HL-60 (cell line): ENCODE measurements at places on chromosomes 5 and 9.

GRCh38 chr5:161544350-161544765, 2.2 kb downstream of the GABRB2 start:
- DNase-seq, result peak; percentile 53

DNA sequence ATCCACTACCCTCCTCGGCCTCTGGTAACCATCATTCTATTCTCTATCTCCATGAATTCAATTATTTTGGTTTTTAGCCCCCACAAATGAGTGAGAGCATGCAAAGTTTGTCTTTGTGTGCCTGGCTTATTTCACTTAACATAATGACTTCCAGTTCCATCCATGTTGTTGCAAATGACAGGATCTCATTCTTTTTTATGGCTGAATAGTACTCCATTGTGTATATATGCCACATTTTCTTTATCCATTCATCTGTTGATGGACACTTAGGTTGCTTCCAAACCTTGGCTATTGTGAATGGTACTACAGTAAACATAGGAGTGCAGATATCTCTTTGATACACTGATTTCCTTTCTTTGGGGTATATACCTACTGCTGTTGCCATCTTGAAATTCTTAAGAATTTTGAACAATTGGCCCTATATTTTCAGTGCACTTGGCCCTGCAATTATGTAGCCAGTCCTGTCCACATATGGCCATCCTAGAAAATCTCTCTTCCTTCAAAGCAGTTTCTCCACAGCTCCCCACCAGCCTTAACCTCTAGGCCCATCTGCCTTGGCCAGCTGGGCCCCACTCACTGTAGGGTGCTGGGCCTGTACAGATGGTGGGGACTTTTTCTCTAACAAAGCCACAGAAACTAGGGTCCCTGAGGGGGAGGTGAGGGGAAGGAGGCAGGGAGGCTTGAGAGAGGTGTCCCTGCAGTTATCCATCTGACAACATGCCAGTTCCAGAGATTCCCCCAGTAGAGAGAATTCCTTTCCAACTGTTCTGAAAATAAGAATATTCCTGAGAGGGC, 81.9 kb upstream of the LHFPL2 start:
- no peak for DNase-seq

GRCh38 chr9:116349684-116350083, 196.1 kb downstream of the PAPPA start:
- DNase-seq, result no peak

GRCh38 chr9:115423646-115424045, 305.7 kb upstream of the TNC start:
- no peak for DNase-seq

DNA sequence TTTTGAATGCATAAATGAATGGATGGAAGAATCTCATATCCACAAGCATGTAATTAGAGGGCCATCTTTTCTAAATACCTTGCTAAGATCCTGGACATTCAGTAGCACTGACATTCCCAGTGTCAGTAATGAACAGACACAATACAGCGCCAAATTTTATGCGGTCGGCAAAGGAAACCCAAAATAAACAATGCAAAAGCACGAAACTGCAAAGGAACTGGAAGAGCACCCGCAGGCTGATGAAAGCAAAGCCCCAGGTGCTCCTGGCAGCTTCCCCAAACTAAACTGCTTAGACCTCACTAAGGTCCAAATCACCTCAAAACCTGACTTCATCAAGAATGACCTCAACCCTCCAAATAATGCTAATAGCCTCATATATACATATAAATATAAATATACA, 102.0 kb downstream of the GPR21 start:
- DNase-seq, result no peak

- no peak for DNase-seq
Measured at GRCh38 chr5:54722846-54723433, 205.4 kb downstream of the SNX18 start.

- DNase-seq, result no peak
Measured at GRCh38 chr5:110413856-110414255, 312.6 kb downstream of the TMEM232 start.

DNA sequence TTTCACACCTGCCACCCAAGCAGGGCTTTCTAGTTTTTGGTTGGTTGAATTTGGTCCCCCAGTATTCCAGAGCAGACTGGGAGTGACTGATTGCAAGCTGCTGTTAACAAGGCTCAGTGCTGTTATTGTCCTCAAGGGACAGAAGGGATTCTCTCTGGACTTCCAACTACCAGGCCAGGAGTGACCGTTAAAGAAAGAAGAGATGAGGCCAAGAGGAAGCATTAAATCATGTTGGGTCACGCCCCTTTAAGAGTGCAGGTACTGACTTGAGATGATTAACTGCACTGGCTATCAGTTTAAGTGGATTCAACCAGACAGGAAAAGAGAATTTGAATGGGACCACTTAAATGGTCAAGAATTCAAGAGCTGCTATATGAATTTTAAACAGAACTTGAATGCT, 220.8 kb upstream of the PCSK5 start:
- DNase-seq, result no peak

DNA sequence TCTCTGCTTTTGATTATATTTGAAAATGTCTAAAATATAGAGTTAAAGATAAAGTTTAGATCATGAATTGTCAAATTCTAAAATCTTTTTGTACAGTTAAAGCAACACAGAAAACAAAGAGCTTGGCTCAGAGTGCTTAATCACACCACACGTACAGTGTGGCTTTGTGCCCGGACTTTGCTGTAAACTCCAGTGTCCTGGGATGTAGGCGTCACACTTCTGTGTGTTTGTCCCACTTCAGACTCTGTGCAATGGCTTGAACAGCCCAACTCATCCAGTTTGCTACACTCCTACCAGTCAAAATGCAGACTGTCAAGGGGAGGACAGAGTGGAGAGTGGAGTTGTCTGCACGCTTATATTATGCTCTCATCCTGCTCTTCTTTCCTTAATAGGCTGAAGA, 45.3 kb downstream of the SMARCA2 start:
- DNase-seq, result no peak

DNA sequence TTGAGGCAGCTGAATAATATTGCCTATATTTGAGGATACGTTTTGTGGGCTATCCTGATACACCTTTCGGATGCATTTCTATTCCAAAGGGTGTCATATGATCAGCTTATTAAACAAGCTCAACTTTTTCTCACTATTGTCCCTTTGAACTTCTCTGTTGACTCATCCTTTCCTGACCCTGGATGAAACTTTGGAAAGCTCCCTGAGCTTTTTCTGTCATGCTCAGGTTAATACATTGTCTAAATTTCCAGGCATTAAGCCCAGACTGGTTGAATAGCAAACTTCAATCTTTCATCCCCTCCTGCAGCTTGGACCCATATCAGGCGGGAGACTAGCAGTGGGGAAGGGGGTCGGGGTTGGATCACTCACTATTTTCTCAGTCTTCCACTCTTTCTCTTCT, 104.9 kb upstream of the PTPN3 start:
- DNase-seq, result no peak

DNA sequence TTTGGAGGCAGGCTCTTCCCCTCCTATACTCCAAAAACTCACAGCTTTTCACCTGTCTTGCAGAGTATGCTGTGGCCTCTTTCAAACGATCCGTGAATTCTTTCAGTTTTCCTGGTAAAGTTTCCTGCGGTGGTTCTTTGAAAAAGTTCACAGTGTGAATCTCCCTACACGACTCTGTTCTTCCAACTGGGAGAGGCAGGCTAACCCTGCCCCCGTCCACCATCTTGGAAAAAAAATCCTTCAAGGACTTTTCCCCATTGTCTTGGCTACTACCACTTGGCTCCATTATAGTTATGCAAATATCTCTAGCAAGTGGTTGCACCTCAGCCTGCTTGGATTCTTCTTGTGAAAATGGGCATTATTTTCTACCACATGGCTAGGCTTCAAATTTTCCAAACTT, 382.6 kb downstream of the AGTPBP1 start:
- DNase-seq, result no peak

DNA sequence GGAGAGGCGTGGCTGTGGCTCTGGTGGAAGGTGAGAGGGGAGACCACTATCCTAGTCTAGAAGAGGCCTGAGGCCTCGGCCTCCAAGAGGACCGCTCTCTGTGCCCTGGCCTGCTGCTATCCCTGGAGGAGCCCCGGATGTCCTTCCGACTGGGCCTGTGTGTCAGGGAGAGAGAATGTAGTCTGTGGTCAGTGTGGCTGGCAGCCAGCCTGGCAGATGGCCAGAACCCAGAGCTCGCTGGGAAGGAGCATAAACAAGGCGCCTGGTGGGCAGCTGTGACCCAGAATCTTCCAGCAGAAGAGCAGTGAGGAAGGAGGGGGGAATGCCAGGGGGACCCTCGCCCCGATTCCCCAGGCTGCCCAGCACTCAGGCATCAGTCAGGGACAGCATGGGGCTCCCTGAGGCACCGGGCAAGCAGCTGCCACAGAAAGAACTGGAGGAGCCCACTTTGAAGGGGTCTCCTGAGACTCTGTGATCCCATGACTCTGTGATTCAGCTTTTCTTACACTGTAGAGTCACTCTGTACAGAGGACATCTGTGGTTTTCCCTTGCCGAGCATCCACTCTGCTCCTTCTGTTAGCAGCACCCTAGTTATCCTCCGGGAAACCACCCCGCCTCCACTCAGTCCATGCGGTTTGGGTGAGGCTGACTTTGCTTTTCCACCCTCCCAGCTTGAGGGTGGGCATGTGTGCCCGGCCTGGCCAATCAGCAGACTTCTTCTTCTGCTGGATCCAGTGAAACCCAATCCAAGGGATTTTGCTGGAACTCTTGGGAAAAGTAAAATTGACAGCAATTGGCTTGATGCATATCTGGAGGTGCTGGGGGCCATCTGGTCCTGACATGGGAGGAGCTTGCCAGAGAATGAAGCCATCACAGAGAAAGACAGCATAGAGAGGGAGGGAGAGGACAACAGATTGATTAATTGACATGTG, 46.2 kb upstream of the PWWP2A start:
- DNase-seq, result no peak

GRCh38 chr5:42807722-42808447, 3.8 kb downstream of the SELENOP start:
- no peak for DNase-seq

- DNase-seq, result no peak
Measured at GRCh38 chr5:89069591-89069990, 186.6 kb upstream of the MEF2C start.

- no peak for DNase-seq
Measured at GRCh38 chr5:141517312-141517711, 28.4 kb downstream of the PCDHGC5 start.

DNA sequence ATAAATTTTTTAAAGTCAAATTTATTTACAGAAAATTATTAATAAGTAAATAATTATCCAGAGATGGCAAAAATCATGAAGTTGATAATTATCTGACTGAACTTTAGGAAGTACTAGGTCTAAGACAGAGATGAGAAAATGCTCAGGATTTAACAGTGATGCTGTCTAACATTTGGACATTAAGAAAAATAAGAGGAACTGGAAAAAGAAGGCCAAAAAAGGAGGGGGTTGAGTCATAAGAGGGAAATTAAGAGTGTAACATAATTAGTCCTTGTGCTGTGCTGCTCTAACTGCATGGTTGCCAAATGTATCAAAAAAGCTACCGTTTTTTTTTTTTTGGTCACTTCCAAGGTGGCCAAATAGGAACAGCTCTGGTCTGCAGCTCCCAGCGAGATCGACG, 35.4 kb upstream of the TUT7 start:
- no peak for DNase-seq

DNA sequence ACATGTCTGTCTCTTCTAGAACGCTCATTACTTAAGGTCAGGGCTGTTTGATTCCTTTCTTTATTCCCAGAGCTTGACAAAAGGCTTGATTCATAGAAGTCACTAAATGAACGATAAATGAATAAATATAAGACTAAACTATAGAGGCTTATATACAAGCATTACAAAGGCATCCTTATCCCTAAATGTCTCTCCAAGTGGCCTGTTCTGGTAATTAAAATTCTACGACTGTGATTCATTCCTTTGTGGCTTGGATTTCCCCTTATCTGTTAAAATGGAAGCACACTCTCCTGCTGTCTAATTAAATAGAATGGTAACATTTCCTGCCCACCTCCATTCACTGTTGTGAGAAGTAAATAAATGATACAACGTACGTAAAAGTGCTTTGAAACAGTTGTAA, 49.5 kb downstream of the C7 start:
- DNase-seq, result no peak

GRCh38 chr9:94921092-94921471, 194.6 kb downstream of the AOPEP start:
- DNase-seq, result no peak

DNA sequence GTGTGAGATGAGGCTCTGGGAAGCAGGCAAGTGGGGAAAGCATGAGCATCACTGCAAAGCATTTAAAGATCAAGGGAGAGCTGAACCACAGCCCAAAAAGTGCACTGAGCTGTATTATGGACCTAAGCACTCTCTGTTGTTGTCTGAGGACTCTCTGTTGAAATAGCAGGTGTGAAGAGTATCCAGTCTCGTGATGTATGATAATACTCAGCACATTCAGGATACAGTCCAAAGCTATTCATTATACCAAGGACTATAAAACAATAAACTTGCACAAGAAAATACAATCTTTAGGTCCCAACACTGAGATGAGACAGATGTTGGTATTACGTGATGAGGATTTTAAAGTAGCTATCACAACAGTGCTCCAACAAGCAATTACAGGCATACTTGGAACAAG, 97.5 kb upstream of the IGFBPL1 start:
- DNase-seq, result no peak

DNA sequence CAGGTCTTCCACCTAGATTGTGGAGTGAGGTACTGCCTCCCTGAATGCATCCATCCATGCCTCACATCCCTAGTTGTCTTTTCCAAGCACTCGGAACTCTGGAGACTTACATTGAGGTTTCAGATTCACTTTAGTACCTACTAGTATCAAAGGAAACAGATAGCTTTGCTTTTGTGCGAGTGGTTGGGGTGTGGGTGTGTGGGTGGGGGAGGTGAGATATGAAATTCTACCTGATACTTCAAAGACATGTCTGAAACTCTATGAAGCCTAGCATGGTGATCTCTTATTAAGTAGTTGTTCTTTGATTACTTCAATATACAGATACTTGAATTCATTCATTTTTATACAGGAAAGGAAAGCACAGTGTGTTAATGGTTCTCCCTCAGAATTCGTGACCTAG, 64.4 kb downstream of the MCCC2 start:
- no peak for DNase-seq

GRCh38 chr5:10624206-10624605, 60.3 kb downstream of the ANKRD33B start:
- DNase-seq, result no peak

- DNase-seq, result no peak
Measured at GRCh38 chr9:95085861-95086563, 231.5 kb downstream of the FANCC start.

DNA sequence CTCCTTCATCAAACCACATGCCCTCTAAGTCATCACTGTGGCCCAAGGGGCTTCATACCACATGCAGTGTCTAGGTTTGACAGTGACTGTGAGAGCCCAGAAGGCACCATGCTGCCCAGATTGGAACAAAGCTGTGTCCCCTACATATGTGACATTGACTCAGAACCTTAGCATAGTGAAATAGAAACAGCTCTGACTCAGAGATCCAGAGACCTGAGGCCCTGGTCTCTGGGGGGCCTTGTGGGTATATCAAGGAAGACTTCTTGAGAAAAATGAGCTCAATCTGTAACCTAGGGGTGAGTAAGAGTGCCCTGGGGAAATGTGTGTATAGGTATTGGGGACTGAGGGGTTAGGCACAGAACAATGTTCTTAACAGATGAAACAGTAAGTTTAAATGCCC, 7.1 kb upstream of the ENTREP1 start:
- no peak for DNase-seq

- no peak for DNase-seq
Measured at GRCh38 chr5:16702964-16703363, 86.2 kb upstream of the RETREG1 start.

- no peak for DNase-seq
Measured at GRCh38 chr9:84206801-84207370, 133.7 kb downstream of the SLC28A3 start.
